ENCODE measurements at places on chromosomes 1 and 21. TPM values are rescaled to one million over a fixed set of nuclear protein-coding genes. Genes with fewer than 3 reads are reported as not detected.

DNA sequence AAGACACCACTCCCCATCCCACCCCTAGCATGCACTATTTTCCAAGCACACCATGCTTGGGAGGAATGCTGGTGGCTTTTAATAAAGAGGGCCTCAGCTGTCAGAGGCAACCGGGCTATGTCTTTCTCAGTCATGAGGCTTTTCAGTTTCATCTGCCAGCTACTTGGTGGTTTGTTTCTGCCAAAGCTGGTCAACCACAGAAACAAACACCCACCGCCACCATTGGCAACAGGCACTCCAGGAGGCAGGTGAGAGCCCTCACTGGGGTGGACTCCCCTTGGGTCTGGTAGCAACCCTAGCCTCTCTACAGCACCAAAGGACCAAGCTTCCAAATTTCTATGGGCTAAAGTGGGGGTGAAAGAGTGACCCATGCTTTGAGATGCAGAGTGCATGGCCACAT, 54.3 kb upstream of the CD1D start:
- no peaks in the 10 kb centered on the region for H3K36me3 ChIP-seq
- no peak for DNase-seq
- no peak overlapping the region for H3K27ac ChIP-seq
- peaks cover 13% of the 10 kb centered on the region for H3K27me3 ChIP-seq
- H3K4me3 ChIP-seq: no peak overlapping the region

DNA sequence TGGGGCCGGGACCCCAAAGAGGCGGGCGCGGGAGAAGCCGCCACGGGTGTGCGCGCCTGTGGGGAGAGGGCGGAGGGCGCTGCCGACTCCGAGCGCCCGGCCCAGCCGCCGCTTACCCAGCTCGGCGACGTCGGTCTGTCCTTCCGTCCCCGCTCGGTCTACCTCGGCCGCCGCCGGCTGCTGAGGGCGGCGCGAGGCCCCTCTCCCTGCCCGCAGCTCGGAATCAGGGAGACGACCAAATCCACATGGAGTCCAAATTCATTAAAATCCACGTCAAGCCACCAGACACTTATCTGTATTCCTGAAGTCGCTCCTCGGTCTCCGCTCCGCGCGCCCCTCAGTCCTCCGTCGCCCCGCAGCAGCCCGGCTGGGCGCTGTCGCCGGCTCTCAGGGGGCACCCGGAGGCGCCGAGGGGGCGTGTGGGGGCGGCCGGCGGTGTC, 637 bp downstream of the PLXNA2 start:
- DNase-seq: no peak
- H3K27ac ChIP-seq: no peak overlapping the region
- H3K27me3 ChIP-seq: peaks cover 37% of the 10 kb centered on the region
- H3K36me3 ChIP-seq: no peaks in the 10 kb centered on the region
- peaks cover 11% of the 10 kb centered on the region for H3K4me1 ChIP-seq

Gene HAO2
- not detected for total RNA-seq

Gene KRTAP27-1
- not detected for total RNA-seq

Gene PPM1J
- 0.51 TPM for total RNA-seq

GRCh38 chr1:99919220-99919619, 50.6 kb upstream of the SLC35A3 start:
- DNase-seq: no peak
- H3K4me1 ChIP-seq: no peaks in the 10 kb centered on the region
- H3K27me3 ChIP-seq: no peaks in the 10 kb centered on the region
- H3K27ac ChIP-seq: no peak overlapping the region
- no peaks in the 10 kb centered on the region for H3K36me3 ChIP-seq

- no peak overlapping the region for H3K27ac ChIP-seq
- H3K4me1 ChIP-seq: no peaks in the 10 kb centered on the region
- DNase-seq: no peak
- peaks cover 4% of the 10 kb centered on the region for H3K36me3 ChIP-seq
- H3K4me3 ChIP-seq: no peak overlapping the region
Observed at GRCh38 chr1:37868466-37868865, 9.1 kb upstream of the MTF1 start.

Data from Panc1 (cell line).